Hippocampal formation (tissue), 2 donors: ENCODE measurements at places on chromosomes 5 and 9.

- DNase-seq: peak; percentile 64
Observed at GRCh38 chr5:128213340-128213739, 129.8 kb downstream of the SLC12A2 start.

- no peak for DNase-seq
Observed at GRCh38 chr9:4045556-4045955, 254.3 kb downstream of the GLIS3 start.

GRCh38 chr9:91771027-91771426 lies 179.0 kb downstream of the ROR2 start:
- DNase-seq: no peak

DNA sequence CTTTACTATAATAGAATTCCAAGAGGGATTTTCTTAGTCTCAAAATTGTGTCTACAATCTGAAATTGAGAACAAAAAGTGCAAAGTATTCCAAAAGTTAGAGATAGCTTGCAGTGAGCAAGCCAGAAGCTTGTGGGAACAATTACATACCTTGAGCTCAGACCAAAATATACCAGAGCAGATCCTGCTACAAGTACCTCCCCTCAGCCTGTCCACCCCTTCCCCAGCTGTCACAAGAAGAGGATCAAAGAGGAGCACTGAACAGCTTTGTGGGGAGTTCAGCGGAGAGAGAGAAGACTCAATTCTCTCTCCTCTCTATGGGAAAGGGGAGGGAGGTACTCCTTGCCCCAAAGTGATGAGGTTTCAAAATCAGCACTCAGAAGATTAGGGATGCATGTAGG lies 869.2 kb upstream of the DMAC1 start:
- no peak for DNase-seq

DNA sequence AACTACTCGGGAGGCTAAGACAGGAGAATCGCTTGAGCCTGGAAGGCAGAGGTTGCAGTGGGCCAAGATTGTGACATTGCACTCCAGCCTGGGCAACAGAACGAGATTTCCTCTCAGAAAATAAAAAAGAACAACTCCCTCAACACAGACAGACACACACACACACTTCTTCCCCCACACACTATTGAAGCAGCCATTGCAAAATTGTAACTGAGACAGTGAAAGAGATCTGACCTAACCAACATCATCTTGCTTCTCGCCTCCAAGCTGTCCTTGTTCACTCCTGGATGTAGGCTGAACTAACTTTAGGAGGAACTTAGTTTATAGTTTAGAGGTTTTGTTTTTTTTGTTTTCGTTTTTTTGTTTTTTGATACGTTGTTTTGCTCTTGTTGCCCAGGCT lies 13.0 kb upstream of the PLIN2 start:
- DNase-seq: no peak

GRCh38 chr5:53246042-53246836 lies 136.7 kb upstream of the MOCS2 start:
- DNase-seq: no peak

DNA sequence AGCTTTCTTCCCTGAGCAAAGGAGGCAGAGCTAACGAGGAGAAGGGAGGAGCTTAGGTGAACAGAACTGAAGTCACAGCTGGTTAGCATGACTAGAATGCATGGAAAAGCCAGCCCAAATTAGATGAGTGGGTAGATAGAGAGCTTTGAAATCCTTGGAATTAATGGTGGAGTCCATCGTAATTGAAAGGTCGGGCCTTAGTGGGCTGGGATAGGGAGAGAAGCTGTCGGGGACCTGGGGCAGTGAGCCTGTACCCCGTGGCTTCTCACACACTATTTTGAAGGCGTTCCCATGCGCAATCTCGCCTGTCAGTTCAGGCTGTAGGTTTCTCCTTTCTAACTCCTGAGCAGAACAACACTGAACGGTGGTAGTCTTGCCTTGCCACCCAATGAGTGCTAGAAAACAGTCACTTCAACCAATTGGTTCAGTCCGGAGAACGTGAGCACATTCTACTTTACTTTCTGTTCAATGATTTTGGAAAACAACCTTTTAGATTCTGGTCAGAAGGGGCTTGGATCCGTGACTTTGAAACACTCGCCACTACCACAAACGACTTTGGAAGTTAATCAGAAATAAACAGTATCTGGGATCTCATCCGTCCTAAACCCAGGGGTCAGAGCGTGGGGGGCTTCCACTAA lies 655 bp upstream of the RAI14 start:
- DNase-seq: peak; percentile 82

DNA sequence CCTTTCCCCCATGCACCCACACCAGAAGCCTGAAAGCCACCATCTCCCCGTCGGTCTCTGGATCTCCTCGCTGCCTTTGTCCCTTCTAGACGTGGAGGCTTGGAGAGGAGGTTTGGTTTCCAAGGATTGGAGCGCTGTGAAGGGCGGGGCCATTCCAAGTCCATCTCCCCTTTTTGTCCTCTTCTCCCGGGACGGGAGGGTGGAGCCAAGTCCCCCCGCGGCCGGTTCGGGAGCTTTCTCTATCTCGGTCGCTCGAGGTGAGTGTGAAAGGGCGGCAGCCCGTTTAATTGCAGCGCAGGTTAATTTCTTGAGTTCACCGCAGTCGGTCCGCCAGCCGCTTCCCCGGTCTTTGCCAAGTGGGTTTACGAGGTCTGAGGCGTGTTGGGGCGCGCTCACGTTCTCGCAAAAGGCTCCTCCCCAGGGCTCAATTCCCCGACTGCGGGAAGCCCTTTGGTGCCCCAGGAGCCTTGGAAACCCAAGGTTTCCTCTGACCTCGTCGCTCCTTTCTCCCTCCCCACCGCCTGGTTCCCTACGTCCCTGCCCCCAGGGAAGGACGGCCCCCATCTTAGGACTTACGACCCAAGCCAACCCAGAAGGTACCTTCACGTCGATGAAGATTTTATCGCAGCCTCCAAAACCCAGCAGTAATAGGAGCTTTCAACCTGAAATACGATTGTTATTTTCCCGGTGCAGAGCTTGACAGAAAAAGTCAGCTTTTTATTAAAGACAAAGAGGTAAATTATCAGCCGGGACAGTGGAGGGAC lies 2.8 kb upstream of the ZNF462 start:
- no peak for DNase-seq

- no peak for DNase-seq
Observed at GRCh38 chr5:73292816-73293459, 119.9 kb downstream of the TMEM174 start.

- no peak for DNase-seq
Observed at GRCh38 chr5:97224112-97224750, 41.2 kb upstream of the RIOK2 start.

GRCh38 chr9:37923118-37923795 lies 19.3 kb upstream of the SLC25A51 start:
- DNase-seq: no peak

- DNase-seq: no peak
Observed at GRCh38 chr9:108746864-108747263, 108.9 kb downstream of the ACTL7B start.

DNA sequence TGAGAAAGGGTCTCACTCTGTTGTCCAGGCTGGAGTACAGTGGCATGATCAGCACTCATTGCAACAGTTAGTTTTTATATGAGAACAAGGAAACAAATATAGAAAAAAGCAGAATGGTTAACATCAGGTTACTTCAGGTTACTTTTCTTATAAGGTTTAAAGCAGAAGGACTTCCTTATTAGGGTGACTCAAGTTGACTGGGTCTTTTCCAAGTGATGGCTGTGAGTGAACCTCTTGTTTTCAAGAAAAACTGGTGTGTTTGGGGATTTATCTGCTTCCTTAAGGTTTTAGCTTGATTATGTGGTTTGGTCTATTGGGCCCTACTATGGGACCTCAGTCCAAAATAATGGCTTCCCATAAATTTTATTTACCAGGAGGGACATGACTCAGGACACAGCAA lies 99.2 kb downstream of the ARRDC3 start:
- DNase-seq: no peak

GRCh38 chr9:9792144-9792857 lies 820.5 kb downstream of the PTPRD start:
- DNase-seq: no peak

GRCh38 chr5:82045554-82046275 lies 73.9 kb downstream of the ATG10 start:
- DNase-seq: no peak

- no peak for DNase-seq
Observed at GRCh38 chr9:124593200-124593599, 86.0 kb upstream of the NR5A1 start.

DNA sequence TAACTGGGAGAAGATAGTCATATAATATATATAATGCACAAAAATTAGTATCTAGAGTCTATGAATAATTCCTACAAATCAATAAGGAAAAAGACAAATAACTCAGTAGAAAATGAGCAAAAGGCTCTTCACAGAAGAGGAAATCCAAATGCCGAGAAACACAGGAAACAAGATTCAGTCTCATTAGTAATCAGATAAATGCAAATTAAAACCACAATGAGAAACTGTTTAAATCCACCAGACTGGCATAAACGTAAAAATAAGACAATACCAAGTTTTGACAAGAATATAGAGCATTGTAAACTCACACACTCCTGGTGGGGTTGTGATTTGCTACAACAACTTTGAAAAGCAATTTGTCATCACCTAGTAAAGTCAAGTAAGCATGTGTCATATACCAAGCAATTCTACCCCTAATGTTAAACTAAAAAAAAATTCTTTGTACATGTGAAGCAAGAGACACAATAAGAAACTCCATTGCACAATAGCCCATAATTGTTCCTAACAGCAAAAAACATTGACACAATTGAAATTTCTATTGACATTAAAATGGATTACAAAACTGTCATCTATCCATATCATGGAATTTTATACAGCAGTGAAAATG lies 21.0 kb upstream of the UBLCP1 start:
- DNase-seq: no peak

- no peak for DNase-seq
Observed at GRCh38 chr9:68778635-68779034, 73.6 kb downstream of the PIP5K1B start.

DNA sequence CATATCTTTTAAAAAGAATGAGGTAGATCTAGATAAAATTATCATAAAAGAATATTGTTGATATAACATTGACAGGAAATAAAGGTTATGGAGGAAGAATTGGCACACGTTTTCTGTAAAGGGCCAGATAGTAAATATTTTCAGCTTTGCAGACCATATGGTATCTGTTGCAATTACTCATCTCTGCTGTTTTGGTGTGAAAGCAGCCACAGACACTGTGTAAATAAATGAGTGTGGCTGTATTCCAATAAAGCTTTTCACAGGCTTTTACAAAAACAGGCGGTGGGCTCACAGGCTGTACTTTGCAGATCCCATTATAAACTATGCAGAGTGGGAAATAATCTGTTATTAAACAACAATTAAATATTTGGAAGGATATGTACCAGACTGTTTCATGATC lies 87.4 kb downstream of the SGCD start:
- no peak for DNase-seq

- no peak for DNase-seq
Observed at GRCh38 chr9:129524582-129525270, 96.2 kb downstream of the C9orf50 start.

DNA sequence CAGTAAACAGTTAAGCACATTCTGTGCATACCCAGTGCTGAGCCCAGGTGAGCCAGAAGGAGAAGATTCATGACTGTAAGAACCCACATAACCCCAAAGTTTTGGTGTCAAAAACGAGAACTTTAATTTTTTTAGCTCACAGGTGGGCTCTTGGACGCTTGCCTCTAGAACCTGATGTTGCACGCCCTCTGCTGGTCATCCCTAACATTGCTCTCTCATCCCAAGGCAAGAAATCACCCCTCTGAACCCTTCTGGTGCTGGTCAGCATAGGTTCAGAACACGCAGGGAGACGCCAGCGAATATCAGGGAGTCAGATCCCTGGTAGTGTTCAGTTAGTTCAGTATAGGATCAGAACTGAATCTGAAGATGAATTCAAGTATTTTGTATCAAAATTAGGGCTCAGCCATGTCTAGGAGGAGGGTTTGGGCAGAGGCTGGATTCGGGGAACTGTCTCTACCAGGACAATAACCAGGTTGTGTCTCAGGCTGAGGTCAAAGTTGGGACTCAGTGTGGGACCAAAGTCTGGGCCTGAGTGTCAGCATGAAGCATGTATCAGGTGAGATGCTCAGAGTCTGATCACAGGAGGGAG lies 4.1 kb upstream of the DNAJB5 start:
- DNase-seq: peak; percentile 42

GRCh38 chr5:91865915-91866314 lies 482.8 kb upstream of the ARRDC3 start:
- no peak for DNase-seq

DNA sequence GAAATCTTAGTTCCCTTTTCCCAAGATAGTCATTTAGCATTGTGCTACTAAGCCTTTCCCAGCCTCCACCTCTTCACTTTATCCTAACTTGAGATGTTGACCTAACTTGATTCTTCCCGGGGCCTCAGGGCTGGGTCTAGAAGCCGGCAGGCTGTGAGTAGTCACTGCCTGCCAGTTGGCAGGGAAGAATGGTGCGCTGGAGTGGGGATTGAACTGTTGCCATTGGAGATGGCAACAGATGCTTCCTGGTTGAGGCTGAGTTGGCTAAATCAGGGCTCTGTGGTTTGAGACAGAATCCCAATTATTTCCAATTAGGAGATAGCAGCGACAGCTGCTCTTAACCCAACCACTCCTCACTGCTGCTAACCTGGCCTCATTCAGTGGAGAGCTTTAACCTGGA lies 343.1 kb downstream of the BRINP1 start:
- DNase-seq: peak; percentile 49

DNA sequence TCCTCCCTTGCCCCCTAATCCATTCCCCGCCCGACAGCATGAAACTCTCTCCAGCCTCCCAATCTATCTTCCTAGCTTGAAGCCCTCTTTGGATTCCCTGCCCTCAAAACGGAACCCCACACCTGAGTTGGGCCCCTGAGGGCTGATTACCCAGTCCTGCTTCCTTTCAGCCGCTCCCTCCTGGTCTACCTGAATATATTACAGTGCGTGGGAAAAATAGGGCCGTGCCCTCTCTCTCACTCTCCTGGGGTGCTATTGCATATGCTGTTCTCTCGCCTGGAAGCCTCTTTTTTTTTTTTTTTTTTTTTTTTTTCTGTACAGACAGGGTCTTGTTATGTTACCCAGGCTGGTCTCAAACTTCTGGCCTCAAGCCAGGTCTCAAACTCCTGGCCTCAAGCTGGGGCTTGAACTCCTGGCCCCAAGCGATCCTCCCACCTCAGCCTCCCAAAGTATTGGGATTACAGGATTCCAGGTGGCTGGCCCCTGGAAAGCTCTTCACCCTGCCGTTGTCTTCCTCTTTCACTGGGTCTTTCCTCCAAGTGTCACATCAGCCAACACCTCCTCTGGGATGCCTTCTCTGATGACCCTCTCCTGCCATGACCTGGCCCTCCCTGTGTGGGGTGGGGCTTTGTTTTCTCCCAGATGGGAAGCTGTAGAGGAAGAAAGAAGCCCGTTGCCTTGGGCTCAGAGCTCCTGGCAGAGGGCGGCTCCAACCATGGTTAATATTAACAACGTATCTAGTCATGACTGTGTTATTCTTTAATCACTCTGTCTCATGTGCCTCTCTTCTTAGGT lies 8.2 kb downstream of the DNM1 start:
- DNase-seq: no peak

- no peak for DNase-seq
Observed at GRCh38 chr9:2163231-2163885, 148.2 kb downstream of the SMARCA2 start.

- no peak for DNase-seq
Observed at GRCh38 chr9:80078826-80079225, 507.1 kb downstream of the TLE4 start.
